ENCODE measurements at places on chromosomes 3 and 15. TPM values are rescaled to one million over a fixed set of nuclear protein-coding genes. Genes with fewer than 3 reads are reported as not detected.

DNA sequence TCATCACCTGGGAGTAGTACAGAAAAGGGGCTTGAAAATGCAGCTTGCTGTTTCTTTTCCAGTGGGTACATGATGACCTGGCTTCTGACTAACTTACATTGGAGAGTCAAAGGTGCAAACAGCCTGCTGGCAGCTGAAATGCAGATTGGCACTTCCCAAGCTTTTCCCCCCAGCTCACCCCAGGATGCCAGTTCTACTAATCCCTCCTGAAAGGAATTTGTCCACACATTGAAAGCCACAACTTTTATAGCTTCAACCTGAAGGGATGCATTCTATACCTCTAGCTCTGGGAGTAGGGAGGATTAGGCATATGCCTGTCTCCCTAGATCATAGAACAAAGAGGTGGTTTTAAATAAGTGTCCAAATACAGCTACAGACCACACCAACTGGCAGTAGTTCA lies 281.7 kb downstream of the EFHB start:
- no peak for DNase-seq

Gene FAM3D
- polyA plus RNA-seq: 0.40 TPM

Gene SCG5
- polyA plus RNA-seq: 23.5 TPM

Gene HRG
- polyA plus RNA-seq: 2.0 TPM

- no peak for DNase-seq
These were observed 64.5 kb downstream of the RYR3 start for GRCh38 chr15:33375236-33375635.

DNA sequence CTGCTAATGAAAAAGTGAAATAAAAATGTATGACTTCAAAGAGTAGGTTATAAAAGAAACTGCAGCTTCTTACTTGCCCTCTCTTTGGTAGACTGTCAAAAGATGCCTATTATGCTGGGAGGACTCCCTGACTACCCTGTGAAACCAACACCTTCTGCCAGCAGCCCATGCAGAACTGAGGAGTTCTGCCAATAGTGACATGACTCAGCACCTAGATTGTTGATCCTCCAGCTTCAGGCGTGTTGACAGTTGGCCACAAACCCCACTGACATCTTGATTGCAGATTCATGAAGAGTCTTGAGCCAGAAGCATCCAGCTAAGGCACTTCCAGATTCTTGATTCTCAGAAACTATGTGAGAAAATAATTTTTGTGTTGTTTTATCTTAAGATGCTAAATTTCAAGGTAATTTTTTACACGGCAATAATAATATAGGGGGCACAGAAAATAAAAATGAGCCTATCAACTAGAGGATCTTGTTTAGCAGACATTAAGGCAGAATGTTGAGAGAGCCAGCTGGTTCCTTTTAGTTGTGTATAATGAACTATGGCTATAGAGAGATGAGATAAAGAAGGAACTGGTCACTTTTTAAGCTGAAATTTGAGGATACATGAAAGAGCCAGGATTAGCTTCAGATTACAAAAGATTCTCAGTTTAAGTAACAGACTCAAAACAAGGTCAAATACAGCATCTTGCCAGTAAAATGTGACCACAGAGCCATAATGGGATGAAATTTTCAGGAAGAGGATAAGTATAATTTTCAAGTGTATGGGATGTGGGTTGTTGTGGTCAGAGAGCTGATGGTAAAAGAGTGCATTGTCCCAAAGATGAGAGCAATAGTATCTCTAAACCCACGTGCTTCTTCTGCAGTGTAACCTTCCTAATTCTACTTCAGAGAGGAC lies 588.7 kb upstream of the CBLB start:
- DNase-seq: no peak

Gene C2CD4A
- polyA plus RNA-seq: 0.39 TPM

GRCh38 chr3:101212730-101213129 lies 107.6 kb downstream of the IMPG2 start:
- no peak for DNase-seq

GRCh38 chr15:90396321-90396720 lies 8.3 kb downstream of the IQGAP1 start:
- no peak for DNase-seq

GRCh38 chr3:13594991-13595421 lies 46.1 kb downstream of the FBLN2 start:
- no peak for DNase-seq

Gene HDGFL3
- polyA plus RNA-seq: 93.4 TPM

GRCh38 chr3:24343084-24343783 lies 151.4 kb downstream of the THRB start:
- no peak for DNase-seq

Gene SEMA5B
- 26.7 TPM for polyA plus RNA-seq

- DNase-seq: no peak
These were observed 146.2 kb downstream of the KLF13 start for GRCh38 chr15:31472636-31473384.

GRCh38 chr3:70179111-70179510 lies 133.3 kb downstream of the MDFIC2 start:
- DNase-seq: no peak
